ENCODE measurements at places on chromosomes 11 and 22.

DNA sequence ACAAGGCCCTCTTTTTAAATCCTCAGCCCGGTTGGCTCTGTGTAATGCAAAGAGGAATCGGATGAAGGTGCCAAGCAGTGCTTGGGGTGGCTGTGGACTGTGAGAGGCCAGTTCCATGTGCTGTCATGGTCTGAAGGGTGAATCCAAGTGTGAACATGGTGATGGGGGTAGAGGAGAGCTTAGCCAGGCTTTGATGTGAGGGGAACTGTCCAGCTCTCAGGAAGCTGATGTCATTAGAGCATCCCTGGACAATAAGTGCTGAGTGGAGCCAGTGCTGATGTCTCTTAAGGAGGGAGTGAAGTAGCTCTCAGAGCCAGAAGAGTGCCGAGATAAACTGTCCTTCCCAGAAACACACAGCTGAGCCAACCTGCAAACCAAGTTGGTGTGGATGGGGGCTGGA is 53.6 kb downstream of the NAV2 start:
- DNase-seq: no peak

DNA sequence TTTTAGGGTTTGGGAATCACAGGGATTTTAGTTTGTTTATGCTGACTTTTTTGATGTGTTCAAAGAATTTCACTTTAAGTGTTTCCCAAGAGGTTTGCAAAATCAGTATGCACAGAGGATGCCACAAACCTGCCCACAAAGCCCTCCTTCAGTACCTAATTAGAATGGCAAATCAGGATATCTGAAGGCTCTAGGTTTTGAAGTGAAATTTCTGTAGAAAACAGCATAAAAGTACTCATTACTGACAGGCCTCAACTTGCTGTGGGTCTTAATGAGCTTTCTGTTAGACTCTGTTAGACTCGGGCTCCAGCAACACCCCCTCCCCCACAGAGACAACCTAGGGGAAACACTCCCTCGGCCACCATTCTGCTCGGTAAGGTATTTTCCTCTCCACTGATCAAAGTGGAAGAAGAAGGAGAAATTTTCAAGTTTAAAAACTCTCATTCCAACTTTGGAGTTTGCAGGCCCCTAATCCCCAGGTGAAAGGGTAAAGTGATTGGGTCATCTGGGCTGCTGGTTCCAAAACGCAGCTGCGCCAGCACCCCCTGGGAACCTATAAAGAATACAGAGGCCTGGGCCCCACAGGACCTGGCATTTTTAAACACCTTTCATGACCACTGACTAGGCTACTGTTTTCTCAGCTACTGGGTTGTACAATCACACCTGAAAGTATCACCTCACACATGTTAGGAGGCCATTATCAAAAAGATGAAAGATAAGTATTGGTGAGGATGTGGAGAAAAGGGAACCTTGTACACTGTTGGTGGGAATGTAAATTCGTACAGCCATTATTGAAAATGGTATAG is 67.5 kb downstream of the PLEKHA7 start:
- no peak for DNase-seq

GRCh38 chr11:118870396-118871343 is 13.0 kb upstream of the CXCR5 start:
- no peak for DNase-seq

DNA sequence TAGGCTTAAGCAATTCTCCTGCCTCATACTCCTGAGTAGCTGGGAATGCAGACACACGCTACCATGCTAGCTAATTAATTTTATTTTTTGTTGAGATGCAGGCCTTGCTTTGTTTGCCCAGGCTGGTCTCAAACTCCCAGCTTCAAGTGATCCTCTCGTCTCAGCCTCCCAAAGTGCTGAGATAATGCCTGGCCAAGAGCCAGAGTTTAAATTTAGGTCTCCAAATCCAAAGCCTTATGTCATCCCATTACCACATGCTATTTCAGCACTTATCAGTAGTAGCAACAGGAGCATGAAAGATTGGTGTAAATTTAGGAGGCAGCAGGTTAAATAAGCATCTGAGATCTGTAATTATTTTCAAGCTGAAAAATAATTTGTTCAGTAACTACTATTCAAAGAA is 326.1 kb upstream of the ANO5 start:
- DNase-seq: no peak

GRCh38 chr11:78199653-78200015 is 10.9 kb downstream of the USP35 start:
- DNase-seq: no peak

GRCh38 chr11:128776069-128776423 is 82.2 kb downstream of the FLI1 start:
- no peak for DNase-seq

DNA sequence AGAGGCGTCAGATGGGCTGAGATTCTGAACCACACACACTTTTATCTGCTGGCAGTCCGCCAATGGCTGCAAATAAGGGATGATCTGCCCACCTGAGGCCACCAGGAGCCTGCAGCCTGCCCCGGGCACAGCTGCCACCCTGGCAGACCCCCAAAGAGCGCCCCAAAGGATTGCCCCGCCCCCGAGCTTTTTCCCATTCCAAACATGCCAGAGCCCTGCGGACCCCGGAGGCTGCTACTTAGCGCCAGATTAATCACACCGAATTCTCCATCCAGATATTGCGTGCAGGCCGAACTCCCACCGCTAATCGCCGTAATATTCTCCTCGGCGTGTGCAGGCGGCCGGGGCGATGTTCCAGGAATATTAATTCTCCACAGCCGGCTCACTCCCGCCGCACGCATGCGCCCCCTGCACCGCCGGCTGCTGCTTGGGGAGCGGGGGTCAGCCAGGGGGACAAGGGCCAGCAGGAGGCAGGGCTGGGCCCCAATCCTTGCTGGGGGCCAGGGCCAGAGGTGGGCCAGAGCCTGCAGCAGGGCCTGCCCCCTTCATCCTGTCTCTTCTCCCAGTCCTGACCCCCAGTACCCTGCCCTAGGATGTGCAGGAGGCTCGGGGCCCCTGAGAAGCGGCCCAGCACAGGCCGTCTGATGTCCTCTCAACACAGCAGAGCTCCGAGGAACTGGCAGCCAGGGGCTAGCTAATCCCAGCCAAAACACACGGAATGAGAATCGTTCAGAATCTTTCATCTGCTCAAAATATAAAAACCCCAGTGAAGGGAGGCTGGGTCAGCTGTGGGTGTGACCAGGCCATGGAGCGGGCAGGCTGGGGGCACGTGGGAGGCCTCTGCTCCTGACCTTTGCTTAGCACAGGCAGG is 19.5 kb upstream of the TCF20 start:
- no peak for DNase-seq

DNA sequence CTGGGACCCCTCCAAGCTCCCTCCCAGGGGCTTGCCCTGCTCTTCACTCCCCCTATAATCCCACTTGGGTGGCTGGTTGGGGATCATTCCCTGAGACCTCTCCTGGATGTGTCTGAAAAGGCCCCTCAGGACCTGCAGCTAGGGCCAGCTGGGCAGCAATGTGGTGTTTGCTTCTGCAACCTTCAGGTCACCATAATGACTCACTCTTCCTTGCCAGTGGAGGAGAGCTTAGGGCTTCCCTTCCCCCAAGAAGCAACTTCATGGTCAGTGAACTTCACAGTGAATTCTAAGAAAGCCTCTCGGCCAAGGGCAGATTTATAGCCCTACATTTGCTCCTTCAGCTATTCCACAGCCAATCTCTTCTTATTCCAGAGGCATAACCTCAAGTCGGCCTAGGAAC is 45.1 kb upstream of the TSPAN18 start:
- DNase-seq: peak; percentile 10

DNA sequence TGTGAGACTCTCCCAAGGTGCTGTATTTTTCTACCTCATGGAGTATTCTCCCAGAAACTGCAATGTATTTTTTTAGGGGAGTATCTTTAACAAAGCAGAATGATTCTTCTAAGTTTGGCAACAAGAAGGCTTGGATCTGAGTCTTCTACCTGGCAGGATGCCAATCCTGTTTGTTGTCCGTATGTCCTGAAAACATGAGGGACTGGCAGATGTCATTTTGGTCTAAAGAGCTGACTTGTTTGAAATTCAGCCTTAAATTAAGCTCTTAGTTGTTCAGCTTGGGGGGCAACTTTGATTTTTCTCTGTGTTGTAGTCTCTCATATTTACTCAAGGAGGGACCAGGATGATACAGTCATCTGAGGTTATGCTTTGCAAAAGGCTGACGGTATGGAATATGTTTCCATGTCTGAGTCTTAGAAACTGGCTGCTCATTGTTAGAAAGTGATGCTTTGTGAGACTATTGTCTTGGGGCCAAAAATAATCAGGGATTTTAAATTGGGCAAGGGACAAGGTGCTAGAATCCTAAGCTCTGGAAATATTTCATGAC is 9.3 kb downstream of the MRPL16 start:
- DNase-seq: no peak

GRCh38 chr22:48161298-48161697 is 1398.8 kb downstream of the TBC1D22A start:
- no peak for DNase-seq

DNA sequence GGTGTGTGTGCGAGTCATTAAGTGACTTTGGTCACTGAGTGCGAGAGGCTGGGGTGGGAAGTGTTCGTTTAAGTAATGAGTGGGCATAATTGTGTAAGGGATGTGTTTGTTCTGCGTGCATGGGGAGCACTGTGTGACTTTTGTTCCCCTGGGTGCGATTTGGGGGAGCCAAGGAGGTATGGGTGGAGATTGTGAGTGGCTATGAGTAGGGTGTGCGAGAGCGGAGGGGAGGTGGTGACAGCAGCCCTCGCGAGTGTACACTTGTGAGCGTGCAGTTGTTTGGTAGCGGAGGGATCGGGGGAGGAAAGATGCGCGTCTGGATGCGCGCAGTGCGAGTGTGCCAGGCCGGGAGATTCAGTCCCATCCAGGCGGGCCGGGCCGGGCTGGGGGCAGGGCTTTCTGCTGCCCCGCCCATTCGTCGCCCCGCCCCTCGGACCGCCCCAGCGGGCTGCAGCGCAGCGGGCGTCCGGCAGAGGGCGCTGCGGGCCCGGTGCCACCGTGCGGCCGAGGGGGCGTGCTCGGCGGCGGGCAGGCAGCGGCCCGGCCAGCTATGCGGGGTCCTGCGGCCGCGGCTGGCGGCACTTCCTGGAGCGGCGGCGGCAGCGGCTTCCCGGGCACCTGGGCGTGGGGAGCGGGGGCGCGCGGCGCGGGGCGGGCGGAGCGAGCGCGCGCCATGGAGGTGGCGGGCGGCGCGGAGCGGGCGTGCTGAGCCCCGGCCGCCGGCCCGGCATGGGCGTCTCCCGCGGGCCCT is at the start of gene DGKZ:
Gene DGKZ, plus strand, starts transcription at position 578 of the 751 bp plus-strand sequence. CDS start 197 bp downstream, outside the sequence.
- DNase-seq: peak; percentile 89

DNA sequence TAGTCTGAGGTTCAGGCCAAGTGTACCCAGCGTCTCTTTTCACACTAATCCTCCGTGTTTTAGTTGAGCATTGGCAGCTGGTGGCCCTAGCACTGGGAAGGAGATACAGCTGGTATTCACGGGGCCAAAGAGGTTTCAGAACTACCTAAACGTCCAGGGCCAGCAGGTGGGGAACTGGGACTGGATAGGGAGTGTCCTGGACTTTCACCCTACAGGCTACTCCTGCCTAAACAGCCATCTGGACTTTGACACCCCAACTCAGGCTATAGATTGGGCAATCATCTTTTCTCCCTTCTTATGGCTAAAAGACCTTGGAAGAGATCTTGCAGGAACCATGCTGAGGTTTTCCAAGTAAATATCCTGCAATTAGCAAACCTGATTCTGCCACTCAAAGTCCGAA is 2.8 kb downstream of the SPON1 start:
- no peak for DNase-seq

DNA sequence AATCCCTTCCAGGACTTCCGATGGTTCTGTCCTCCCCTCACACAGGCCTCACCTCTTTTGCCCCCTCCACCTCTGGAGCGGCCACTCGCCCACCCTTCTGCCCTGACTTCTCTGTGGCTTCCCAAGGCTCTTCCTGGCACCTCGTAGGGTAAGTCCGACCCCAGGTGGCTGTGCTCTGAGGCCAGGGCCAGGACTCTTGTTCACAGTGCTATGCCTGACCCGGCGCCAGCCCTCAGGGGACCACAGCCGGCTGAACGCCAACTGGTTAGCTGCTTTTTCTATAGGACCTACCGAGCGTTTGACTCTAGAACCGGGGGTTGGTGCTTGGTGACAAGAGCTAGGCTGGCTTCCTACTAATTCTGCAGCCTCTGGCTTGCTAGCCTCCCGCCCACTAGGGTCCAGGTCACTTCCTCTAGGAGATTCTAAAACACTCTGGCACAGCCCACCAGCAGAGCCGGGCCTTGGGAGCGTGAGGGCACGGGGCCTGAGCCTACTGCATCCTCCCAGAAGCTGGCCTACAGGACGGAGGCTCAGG is 28.4 kb upstream of the KCNQ1OT1 start:
- peak; percentile 17 for DNase-seq

Data from COLO829 (cell line).